ENCODE measurements at places on chromosomes 16 and 17.

- H3K4me1 ChIP-seq, result peaks cover 20% of the 10 kb centered on the region
- no peaks in the 10 kb centered on the region for H3K27me3 ChIP-seq
- H3K27ac ChIP-seq, result no peak overlapping the region
- peaks cover 12% of the 10 kb centered on the region for H3K36me3 ChIP-seq
- no peak for DNase-seq
These were observed 2.5 kb downstream of the KNOP1 start for GRCh38 chr16:19715566-19715965.

DNA sequence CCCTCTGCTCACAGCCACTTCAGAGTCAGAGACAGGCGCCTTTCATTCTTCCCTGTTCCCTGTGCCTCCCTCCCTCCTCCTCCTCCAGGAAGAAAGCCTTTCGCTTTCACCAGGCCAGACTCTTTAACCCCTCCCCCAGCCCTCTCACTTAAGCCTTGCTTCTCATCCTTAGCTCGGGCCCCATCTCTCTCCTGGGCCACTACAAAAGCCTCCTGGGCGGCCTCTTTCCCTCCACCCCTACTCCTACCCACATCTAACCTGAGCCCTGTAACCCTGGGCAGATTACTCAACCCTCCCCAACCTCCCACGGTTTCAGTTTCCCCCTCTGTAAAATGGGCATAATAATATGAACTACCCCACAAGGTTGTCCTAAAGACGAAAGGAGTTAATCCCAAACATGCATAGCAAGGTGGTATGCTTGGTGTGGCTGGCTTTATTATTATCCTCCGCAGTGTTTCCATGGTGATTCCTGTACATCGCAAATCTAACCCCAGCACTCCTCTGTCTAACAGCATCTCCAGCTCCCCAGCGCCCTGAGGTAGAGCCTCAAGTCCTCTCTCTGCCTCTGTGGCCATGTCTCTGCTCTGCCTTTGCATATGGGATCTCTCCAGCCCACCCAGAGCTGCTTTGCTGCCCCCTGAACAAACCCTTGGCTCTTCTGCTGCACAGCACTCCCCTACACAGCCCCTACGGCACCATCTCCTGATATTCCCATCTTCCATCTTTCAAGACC, 17.7 kb downstream of the PIMREG start:
- H3K4me1 ChIP-seq, result no peaks in the 10 kb centered on the region
- no peaks in the 10 kb centered on the region for H3K27me3 ChIP-seq
- no peak overlapping the region for H3K27ac ChIP-seq
- H3K36me3 ChIP-seq, result no peaks in the 10 kb centered on the region

- DNase-seq, result no peak
- no peaks in the 10 kb centered on the region for H3K27me3 ChIP-seq
- H3K4me1 ChIP-seq, result no peaks in the 10 kb centered on the region
- H3K4me3 ChIP-seq, result no peak overlapping the region
These were observed 10.3 kb downstream of the CDRT4 start for GRCh38 chr17:15456972-15457722.

GRCh38 chr16:84677017-84677803, 22.6 kb upstream of the USP10 start:
- no peak for DNase-seq
- peaks cover 6% of the 10 kb centered on the region for H3K27me3 ChIP-seq
- no peak overlapping the region for H3K27ac ChIP-seq
- no peaks in the 10 kb centered on the region for H3K4me1 ChIP-seq
- H3K4me3 ChIP-seq, result no peak overlapping the region
- H3K36me3 ChIP-seq, result no peaks in the 10 kb centered on the region

DNA sequence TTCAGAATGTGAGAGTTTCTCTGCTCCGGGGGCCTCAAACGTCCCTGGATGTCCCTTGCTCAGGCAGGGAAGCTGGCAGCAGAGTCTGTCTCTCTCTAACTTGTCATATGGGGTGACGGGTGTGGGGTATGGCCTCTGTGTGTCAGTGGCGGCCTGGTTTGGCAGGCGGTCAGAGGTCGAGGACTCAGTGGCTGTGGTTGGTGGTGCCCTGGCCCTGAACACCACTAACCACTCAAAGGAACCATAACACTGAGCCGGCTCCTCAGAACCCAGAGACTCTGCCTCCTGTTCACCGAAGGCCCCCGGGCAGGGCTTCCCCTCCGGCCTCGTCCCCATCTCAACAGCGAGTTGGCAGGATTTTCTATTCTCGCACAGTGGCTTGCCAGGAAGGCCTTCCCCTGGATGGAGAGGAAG, 677 bp downstream of the P2RX1 start:
- H3K4me3 ChIP-seq, result no peak overlapping the region
- no peaks in the 10 kb centered on the region for H3K36me3 ChIP-seq
- no peak overlapping the region for H3K27ac ChIP-seq
- H3K27me3 ChIP-seq, result no peaks in the 10 kb centered on the region

DNA sequence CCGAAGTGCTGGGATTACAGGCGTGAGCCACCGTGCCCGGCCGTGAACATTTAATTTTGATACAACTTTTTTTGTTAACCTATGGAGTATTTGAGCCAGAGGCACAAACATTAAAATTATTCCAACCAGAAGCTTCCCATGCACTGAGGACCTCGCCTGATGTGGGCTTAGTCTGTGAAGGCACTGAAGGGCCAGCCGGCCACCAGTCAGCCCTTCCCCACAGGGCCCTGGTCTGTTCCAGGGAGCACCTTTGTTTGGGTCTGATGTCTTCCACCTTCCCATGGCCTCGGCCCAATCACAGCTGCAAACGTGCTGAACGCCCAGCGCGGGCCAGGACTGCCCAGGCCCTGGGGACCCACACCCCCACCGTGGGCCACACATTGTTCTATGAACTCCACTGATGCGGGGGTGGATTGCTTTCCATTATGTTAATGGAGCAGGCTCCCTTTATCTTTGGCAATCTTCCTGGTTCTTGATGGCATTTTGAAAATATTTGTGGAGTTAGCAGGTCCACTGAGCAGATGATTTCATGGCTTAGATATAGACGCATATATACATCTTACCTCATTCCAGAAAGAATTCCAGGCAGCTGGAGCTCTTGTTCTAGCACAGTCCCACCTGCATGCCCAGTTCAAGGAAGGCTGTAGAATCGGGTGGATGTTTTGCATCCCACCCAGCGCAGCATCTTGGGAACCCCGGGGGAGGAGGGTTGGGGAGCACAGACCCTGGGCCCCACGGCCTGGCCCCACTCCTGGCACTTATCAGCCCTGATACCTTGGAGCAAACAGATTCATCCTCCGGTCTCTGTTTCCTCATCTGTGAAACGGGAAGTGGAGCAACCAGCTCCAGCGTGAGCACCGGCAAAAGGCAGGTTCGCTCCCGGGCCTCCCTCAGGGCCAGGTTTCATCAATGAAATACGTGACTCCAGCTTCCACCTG, 14.5 kb downstream of the SPIRE2 start:
- no peak for DNase-seq
- H3K4me1 ChIP-seq, result peaks cover 11% of the 10 kb centered on the region
- H3K36me3 ChIP-seq, result no peaks in the 10 kb centered on the region
- no peak overlapping the region for H3K27ac ChIP-seq
- no peak overlapping the region for H3K4me3 ChIP-seq
